ENCODE measurements at places on chromosomes 3 and 15.

DNA sequence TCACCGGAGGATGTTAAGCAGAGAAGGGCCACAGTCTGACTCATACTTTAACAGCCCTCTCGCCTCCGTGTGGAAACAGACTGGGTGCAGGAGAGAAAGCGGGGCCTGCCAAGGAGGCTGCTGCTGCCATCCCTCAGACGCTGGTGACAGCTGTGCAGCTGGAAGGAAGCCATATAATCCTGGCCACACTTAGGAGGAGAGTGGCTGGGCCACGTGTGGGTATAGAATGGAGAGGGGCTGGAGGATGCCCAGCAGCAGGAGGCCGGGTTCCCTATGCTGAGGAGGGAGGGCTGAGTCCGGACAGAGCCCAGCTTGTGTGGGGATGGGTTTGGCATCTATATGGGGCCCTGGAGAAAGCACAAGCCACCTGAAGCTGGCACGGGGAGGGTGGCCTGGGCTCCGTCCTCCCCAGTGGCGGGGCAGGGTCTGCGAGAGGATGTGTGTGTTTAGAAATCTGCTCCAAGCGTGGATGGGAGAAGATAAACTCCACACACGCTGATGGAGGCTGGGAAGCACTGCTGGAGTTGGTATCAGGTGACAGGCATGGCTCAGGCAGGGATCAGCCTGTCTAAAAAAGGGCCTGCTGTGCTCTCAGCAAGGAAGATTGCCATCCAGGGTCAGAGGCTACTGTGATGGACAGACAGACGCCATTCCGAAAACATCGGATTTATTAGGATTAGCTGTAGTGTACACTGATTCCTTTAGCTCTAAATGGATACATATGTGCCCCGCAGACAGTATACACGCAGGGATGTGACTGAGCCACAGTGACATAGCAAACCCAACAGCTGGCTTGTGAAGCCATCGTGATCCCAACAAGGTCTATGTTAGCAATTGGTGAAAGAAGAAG, 15.9 kb downstream of the ABTB1 start:
- peak; percentile 2 for DNase-seq

- DNase-seq = no peak
Observed at GRCh38 chr3:69541711-69542088, 155.8 kb upstream of the FRMD4B start.

DNA sequence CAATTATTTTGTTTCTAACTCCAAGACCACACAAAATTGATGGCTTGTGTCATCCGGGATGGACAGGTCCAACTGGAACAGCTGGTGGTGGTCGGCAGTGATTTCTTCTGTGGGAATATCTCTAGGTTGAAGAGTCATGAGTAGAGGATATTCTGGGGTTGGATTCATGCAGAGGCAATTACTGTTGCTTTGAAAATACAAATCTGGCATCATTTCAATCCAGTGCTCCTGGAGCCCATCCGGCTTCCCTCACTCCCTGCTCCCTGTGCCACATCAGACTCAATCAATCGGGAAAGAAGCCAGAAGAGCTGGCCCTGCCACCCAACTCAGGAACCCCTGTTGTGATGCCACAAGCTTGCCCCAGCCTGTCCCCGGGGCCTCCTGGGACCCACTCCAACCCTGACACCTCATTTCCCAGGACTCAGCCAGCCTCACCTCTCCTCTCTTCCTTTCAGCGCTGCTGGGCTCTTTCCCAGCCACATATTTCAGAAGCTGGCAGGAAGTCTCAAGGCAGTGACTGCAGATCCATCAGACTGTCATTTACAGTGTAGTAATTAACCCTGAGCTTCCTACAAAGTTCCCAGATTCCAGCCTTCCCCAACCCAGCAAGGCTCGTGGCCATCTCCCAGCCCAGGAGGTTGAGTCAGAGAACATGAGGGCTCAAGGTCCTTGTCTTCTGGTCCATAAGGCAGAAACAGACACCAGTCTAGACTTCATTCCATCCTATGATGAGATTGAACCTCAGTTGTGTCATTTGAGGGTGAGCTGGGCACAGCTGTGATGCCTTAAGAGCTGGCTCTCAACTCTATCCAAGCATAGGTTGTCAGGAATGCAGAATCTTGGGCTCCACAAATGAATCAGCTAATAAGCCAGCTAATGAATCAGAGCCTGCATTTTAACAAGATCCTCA, 114.0 kb downstream of the FAM174B start:
- DNase-seq = no peak

DNA sequence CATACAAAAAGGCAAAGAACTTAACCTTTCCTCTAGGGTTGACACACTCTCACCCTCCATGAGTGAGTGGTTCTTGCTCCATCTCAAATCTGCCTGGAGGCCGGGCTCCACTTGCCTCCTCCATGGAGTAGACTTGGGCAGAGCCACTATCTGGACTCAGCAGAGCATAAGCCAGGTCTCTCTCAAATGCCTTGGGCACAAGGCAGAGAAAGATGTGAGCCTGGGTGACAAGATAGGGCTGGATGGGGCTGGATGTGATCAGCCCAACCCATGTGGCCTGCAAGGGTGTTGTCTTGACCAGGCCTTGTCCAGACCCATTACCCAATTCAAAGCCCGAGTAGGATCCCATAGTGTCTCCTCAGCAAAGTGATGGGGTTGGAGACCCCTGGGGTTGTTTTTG, 4.2 kb upstream of the RPL29 start:
- DNase-seq = no peak

- DNase-seq = no peak
Observed at GRCh38 chr3:188505151-188505550, 351.2 kb downstream of the LPP start.

GRCh38 chr3:127426444-127427153, 138.8 kb upstream of the PRR20G start:
- DNase-seq = no peak

- DNase-seq = no peak
Observed at GRCh38 chr15:68962465-68962864, 32.1 kb downstream of the SPESP1 start.

GRCh38 chr3:100454677-100455076, 37.7 kb upstream of the TMEM45A start:
- DNase-seq = no peak

DNA sequence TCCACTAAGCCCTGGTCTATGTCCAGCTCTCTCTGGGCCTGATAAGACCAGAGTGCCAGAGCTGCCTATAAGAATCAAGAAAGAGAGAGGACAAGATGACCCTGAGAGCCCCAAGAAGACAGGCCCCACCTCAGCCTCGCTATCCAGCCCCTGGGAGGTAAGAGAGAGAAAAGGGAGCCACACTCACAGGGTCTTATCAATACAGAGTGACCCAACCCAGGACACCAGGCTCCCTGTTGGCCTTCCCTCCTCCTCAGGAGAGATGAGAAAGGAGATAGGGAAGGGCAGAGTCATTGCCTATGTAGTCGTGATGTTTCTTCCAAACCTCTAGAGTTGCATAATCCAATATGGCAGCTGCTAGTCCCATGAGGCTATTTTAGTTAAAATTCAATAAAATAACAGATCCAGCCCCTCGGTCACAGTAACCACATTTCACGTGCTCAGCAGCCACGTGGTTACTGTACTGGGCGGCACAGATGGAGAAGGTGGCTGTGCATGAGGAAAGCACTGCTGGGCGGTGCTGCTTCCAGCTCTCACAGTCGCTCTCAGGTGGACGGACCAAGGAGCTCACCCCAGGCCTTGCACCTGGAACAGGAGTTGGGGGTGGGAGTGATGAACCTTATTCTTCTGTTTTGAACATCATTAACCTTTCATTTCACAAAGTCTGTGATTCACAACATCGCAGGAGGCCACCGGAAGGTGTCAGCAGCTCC, 525.8 kb downstream of the SHQ1 start:
- no peak for DNase-seq

- DNase-seq = no peak
Observed at GRCh38 chr3:163632722-163633121, 1445.6 kb downstream of the SI start.

- no peak for DNase-seq
Observed at GRCh38 chr15:67700023-67700422, 125.3 kb upstream of the SKOR1 start.

DNA sequence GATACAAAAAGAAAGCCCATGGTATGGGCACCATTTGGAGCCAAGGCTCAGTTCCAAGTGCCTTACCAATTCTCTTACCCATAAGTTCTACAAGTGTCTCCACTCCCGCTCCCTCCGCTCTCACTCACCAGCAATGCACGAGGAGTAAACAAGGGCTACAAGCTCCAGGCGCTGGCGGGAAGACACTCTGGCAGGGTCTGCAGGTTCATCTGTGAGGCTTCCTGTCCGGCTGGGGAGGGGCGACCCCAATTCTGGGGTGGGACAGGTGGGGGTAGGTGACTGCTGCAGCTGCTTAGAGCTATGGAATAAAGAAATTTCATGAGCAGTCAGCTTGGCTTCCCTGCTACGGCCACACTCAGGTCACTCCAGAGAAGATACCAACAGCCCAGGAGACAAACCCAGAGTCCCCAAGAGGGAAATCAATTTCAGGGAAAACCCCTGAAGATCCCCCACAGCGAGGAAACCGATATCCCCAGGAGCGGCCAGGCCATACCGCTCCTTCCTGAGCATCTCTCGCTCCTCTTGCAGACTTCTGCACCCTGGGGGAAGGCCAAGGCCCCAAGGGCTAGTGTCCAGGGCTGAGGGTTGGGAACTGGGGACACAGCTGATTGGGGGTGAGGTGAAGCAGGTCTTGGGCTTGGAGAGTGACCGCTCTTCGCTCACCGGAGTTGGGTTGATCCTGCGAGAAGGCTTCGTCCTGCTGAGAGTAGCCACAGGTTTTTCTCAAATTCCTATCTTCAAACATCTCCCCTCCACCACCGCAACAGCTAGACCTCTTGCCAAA, 1.4 kb downstream of the CDAN1 start:
- no peak for DNase-seq

DNA sequence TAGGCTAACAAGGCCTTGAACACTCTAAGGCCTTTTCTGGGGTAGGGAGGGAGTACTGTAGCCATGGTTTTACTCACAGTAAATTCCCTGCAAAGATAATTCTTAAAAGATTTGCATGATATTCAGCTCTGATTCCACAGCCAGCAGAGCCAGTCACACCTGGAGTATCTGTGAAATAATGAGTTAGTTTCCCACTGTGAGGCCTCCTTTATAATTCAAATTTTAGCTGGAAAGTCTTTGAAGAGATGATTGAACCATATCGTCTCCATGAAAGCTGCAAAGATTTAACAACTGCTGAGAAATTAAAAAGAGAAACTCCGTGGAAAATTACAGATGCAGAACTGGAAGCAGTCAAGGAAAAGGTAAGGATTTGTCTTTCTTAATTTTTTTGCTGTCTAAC, 32.3 kb upstream of the DUT start:
- DNase-seq = no peak

- no peak for DNase-seq
Observed at GRCh38 chr3:160049038-160049437, 60.4 kb downstream of the IL12A start.

DNA sequence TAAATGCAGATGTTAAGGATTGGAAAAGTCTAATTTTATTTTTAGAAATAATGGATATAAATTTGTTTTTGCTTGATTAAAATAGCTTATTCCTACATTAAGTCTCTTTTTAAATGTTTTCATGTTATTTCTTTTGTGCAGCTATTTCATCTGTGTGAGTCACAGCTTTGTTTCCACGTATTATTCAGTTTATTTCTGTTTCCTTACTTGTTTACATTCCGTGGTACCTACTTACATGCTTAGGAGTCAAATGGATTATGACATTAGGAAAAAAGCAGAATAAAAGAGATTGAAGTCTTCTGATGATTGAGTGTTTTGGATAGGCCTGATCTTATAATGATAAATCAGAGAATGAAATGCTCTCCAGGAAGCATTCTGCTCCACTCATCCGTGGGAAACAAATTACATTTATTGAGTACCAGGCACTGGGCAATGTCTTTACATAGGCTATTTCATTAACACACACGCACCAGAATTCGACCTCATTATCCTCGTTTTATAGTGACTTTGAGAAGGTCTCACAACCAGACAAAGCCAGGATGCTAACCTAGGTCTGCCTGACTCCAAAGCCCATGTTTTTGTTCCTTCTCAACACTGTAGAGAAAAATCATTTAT, 38.1 kb upstream of the RASA2 start:
- DNase-seq = no peak

DNA sequence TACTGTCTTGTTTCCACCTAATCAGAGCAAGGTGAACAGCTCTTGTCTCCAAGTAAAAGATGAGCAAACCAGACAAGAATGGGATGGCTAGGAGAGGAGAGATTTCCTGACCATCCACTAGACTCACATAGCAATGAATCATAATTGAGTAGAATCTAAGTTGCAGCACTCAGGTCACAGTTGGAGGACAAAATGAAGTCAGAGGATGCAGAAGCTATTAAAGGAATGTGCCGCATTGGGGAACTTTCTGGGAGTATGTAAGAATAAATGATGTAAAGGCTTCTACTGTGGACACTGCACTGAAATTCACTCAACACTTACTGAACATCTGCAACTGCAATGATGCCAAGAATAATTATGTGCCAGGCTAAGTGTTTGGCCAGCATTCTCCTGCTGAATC, 217.4 kb upstream of the WNT5A start:
- no peak for DNase-seq

- DNase-seq = no peak
Observed at GRCh38 chr15:38049891-38050290, 115.5 kb downstream of the TMCO5A start.

DNA sequence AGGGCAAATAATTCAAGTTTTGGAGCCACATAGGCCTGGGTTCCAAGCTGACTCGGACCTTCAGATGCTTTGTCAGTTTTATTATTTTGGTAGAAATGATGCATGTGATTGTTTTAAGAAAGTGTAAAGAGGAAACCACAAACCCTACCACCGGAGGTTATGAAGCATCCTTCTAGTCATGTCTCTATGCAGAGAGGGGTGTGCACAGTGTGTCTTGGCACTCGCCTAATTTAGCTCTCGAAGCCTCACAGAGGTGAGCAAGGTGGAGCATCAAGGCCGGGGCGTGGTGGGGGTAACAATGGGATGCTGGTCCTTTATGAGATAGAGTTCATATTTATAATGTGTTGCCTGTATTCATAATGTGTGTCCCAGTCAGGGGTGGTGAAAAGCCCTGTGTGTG, 63.7 kb upstream of the SMAD6 start:
- DNase-seq = no peak

DNA sequence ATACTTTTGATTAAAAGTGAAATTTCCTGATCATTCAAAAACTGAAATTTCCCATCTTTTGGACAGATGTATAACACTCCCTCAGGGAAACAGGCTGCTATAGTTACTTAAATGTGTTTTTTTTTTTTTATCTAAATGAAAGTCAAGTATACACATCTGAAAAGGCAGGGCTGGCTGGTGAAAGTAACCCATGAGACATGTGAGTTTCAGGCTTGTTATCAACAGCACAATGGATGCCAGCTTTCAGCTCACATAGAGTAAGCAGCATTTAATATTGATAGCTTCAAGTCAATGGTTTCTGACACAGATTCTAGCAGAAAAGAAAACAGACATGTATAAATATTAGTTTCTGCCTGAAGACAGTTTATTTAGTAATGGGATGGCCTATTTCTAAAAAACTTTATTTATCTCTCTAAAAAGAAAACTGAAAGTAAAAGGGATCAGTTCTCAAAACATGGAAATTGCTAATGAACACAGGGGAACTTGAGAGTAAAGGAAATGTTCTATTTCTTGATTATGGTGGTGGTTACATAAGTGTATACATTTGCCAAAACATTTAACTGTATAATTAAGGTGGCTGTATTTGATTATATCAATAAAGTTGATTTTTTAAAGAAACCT, 89.7 kb upstream of the CMC1 start:
- peak; percentile 12 for DNase-seq
